ENCODE measurements at places on chromosomes 11 and 22.

- no peak for DNase-seq
Observed at GRCh38 chr11:97667057-97667456, 1277.2 kb downstream of the JRKL start.

DNA sequence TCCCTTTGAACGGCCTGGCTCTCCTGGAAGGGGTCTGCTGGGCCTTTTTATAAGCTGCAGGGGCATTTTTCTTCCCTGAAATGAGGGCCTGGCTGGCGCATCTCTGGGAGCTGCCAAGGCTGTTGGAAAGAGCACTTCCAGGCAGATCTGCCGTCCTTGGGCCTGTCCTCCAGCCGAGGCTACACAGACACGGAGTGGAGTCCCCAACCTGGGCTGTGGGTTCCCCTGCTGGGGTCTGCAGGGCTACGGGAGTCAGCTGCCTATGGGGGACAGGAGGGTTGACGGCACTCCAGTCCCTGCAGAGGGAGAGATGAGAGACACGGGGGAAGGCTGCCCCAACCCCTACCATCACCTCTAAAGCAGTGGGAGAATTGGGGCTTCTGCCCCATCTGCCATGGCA is 606.6 kb downstream of the TBC1D22A start:
- DNase-seq: no peak

DNA sequence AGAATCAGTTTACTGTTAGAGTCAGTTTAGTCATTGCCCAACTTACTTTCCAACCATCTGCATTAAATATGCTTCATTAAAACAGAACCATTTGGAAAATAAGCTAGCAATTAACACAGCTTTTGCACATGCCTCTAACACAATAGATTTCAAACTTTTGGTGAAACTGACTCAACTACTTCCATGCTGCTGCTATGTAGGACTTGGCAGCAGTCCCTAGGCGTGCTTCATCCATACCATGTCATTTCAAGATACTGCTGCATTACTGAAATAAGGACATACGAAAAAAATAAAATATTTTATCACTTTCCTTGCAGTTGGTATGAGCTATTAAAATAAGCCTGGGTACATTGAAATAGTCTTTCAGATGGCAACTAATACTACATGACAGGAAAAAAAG is 65.5 kb upstream of the SOX6 start:
- DNase-seq: no peak

DNA sequence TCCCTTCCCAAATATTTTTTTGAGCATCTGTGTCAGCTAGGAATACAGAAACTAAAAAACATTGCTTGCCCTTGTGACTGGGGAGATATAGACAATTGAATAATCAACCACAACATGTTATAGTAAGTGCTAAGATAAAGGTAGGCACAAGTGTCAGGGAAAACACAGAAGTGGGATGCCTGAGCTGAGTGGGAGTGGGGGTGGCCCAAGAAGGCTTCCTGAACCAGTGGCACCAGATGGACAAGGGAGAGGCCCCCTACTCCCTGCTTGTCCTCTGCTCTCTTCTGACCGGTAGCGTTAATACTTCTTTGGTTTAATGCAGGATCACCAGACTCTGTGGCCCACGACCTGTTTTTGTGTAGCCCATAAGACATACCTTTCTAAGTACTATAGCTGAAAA is 48.8 kb downstream of the PACS1 start:
- DNase-seq: no peak

GRCh38 chr22:43491737-43492136 is 79.9 kb downstream of the MPPED1 start:
- no peak for DNase-seq

DNA sequence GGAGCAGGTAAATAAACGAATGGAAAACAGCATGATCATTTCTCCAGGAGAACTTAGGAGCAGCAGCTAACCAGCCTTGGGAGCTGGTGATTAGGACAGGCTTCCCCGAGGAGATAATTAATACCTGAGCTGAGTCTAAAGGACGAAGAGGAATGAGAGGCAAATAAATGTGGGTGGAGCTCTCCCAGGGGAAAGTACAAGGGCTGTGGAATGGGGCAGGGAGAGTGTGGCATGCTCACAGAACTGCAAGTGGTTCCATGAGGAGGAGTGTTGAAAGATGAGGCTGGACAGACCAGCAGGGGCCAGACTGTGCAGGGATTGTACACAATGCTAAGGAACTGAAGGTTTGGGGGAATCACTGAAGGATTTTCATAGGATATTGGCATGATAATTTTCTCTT is 14.2 kb upstream of the TLCD5 start:
- DNase-seq: no peak

- no peak for DNase-seq
Observed at GRCh38 chr11:111851636-111852035, 19.7 kb downstream of the ALG9 start.

- DNase-seq: no peak
Observed at GRCh38 chr22:49658902-49659280, 168.8 kb downstream of the BRD1 start.

DNA sequence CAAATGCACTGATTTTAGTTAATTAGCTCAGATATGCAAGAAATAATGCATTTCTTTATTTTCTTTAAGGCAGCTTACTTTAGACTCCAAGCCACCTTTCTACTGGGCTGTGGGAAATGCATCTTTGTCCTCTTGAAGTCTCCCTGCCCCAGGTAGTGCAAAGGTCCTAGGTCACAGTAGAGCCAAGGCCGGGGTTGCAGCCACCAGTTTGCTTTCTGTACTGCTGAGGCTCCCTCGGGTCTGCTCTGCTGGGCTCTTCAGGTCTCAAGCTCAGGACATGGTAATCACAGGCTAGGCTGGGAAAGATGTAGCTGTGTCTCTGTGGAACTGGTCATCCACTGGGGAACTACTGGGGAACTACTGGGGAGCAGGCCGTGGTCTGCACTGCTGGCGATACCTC is 25.4 kb upstream of the THY1 start:
- no peak for DNase-seq

DNA sequence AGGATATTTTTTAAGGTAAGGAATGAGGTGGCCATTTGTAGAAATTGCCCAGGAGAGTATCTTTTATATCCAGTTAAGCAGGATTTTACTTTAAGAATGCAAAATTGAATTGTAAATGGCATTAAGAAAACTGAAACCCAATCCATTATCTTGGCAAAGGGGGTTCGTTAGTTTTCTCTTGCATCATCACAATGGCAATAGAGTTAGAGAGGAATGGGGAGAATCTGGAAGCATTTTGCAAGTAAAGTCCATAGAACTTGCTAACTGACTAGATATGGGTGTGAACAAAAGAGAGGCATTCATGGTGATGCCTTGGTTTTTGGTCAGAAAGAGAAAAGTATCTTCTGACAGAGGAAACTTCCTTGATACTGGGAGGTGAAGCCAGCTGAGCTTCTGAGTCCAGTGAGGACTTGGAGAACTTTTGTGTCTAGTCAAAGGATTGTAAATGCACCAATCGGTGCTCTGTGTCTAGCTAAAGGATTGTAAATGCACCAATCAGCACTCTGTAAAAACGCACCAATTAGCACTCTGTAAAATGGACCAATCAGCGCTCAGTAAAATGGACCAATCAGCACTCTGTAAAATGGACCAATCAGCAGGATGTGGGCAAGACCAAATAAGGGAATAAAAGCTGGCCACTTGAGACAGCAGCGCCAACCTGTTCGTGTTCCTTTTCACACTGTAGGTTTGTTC is 3.6 kb upstream of the CCDC117 start:
- peak; percentile 26 for DNase-seq

- DNase-seq: no peak
Observed at GRCh38 chr22:35541254-35541748, 670 bp downstream of the RASD2 start.

DNA sequence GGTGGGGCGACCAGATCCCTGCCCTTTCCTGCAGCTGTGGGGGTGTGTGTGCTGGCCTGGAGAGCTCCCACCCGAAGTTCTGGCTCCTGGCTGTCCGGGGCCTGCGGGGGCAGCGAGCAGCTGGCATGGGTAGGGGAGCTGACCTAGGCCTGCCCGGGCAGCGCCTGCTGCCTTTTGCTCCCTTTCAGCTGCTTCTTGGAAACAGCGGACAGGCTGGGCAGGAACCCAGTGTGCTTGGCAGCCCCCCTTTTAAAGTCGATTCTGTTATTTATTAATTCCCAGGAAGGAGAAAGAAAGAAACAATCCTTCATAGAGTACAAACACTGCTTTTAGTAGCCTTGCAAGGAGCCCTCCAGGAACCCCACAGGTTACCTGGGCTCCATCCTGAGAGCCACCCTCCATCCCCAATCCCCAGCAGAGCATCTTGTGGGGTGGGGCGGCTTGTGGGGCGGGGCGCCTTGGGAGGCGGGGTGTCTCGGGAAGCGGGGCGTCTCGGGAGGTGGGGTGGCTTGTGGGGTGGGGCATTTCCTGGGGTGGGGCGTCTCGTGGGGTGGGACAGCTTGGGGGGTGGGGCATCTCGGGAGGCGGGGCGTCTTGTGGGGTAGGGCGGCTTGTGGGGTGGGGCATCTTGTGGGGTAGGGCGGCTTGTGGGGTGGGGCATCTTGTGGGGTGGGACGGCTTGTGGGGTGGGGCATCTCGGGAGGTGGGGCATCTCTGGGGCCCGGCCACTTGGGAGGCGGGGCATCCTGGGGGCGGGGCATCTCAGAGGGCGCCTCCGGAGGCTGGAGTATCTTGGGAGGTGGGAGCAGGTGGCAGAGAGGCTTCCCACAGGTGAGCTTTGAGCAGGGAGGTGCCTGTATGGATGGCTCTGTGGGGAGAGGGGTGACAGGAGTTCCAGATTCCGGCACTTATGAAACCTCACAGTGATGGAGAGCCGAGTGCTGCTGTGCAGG is 7.0 kb downstream of the CD81 start:
- peak; percentile 76 for DNase-seq

DNA sequence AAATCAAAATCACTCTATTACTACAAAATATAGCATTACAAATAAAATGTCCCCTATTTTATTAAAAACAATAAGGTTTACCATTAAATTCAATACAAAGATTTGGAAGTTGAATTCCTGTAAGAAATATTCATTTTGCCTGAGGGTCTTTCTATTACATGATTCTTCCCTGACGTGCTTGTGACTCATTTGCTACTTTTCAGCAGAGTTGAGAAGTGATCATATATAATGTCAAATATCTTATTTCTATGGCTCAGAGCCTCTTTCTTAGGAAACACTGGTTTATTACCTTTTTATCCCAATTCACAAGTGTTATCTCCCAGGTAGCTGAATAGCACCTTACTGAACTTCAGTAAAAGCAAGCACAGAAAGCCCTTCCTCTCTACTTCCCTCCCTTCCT is 65.2 kb upstream of the CNTN5 start:
- no peak for DNase-seq

GRCh38 chr11:104658177-104658576 is 240.1 kb downstream of the CASP12 start:
- DNase-seq: no peak

DNA sequence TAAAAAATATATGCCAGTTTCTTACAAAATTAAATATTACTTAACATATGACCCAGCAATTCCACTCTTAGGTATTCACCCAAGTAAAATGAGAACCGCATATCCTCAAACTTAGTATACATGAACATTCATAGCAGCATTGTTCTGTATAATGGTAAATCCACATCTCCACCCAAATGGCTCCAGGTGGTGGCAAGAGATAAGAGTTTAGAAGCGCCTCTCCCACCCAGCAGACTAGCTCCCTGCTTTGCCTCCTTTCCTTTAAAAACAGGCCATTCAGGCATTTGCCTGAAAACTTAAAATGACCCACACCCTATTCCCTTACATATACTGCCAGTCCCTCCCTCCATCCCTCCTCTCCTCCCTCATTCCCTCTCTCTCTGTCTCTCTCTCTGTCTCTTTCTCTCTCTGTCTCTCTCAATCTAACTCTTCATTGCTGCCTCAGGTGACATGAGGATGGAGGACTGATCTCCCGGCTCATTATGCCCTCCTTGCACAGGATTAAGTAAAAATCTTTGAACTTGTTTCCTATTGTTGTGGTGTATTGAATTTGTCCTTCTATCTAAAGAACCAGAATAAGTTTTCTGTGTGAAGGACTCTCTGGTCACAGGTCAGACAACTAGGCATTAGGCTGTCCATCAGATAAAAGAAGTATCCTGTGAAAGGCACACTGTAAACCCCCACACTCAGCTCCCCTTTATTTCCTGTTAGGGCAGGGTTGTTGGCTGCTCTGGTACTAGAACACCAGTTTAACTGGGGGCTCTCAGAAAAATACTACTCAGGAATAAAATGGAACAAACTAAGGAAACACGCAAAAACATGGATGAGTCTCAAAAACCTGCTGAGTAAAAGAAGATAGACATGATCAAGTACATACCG is 48.3 kb downstream of the RRP8 start:
- DNase-seq: no peak

- DNase-seq: no peak
Observed at GRCh38 chr11:76978818-76979217, 55.4 kb upstream of the B3GNT6 start.

DNA sequence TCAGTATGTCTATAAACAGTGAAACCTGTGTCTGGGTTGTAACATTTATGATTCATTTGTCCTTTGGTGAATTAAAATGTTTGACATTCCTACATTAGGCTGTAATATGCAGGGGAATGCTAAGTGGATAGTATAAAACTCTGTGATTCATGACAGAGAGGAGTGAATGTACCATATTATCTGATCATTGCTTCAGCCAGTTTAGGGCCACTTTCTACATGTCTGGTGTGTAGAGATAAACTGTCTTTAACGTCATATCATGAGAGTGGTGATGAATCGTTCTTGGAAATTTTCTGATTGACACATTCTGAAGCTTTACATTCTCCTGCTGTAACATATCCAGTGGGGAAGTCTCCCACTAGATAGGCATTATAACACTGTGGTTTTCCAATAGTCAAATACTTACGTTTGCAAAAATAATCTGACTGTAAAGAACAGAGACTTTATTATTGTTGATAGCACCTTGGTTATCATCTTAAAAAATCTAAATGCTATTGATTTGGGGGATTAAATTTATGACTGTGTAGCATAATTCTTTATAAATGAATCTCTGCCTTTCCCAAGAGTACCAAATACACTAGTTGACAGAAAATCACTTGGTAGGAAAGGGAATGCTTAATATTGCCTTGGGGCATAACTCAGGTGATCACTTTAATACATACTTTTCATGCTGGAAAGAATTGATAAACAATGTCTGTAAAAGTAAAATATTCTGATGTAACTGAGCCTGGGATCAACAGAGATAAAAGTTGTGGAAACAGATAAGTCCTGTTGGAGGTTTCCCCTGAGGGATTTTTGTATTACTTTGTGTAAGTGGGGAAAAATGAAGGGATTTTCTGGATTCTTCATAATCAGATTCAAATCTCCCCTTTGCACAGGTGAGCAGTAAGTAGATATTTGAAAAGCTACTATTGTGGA is 427.9 kb downstream of the JRKL start:
- DNase-seq: no peak

- DNase-seq: no peak
Observed at GRCh38 chr22:19753090-19753842, 7.3 kb upstream of the TBX1 start.

DNA sequence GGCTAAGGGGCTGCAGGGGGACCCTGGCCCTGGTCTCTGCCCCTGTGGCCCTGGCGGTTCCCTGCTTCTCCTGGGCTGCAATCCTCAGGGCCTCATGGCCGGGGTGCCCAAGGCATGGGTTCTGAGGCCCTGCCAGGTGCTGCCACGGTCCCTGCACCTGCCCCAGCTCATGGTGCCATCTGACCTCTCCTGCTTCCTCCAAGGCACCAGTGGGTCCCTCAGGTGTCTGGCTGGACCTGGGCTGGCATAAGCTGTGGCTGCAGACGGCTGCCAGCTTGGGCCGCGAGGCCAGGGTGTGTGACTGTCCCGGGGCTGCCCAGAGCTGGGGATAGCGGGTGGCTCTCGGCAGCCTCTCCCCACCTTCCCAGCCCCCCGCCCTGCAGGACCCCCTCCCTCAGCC is 2.0 kb downstream of the INS start:
- DNase-seq: no peak

GRCh38 chr11:73635721-73636120 is 10.7 kb upstream of the PLEKHB1 start:
- no peak for DNase-seq

Data from CD4-positive, alpha-beta T cell treated with Interferon alpha-2 for 1 hour (primary cell).